ENCODE measurements at places on chromosomes 2 and 18.

DNA sequence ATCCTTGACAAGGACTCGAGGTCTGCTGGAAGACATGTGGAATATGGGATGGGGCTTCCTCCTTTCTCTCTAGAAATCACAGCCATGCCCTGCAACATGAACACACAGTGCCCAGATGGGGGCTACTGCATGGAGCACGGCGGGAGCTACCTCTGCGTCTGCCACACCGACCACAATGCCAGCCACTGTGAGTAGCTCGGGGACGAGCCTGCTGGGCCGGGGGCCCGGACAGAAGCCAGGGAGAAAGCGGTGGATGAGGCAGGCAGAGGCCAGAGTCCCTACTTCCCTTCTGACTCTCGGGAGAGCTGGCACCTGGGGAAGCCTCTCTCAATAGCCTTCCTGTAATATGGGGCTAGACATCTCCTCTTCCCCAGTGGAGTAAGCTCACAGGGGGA is 50.5 kb downstream of the SNED1 start:
- DNase-seq = no peak

DNA sequence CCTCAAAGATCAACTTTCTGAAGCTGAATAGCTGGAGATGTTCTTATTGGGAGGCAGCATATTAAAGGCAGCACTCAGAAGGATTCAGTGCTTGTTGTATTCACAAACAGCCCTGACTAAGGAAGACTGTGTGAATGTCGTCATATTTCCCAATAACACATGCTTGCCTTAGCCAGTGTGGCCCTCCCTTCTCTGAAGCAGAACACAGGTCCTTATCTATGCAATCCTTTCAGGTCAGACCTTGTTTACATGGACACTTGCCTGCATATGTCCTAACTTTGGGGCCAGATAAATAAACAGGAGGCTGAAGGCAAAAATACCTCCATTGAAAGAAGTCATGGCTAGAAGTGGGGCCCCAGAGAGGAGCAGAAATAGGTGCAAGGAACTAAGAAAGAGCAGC is 97.2 kb downstream of the SLC4A3 start:
- DNase-seq = peak; percentile 36

- DNase-seq = no peak
Measured at GRCh38 chr18:44958455-44958854, 277.8 kb downstream of the SETBP1 start.

GRCh38 chr18:51028201-51028805 is 1.7 kb upstream of the SMAD4 start:
- no peak for DNase-seq

- DNase-seq = no peak
Measured at GRCh38 chr2:161173541-161174194, 13.4 kb downstream of the TANK start.

- no peak for DNase-seq
Measured at GRCh38 chr2:12685956-12686355, 30.8 kb upstream of the TRIB2 start.

GRCh38 chr2:34547340-34547739 is 948.2 kb upstream of the FAM98A start:
- DNase-seq = no peak

DNA sequence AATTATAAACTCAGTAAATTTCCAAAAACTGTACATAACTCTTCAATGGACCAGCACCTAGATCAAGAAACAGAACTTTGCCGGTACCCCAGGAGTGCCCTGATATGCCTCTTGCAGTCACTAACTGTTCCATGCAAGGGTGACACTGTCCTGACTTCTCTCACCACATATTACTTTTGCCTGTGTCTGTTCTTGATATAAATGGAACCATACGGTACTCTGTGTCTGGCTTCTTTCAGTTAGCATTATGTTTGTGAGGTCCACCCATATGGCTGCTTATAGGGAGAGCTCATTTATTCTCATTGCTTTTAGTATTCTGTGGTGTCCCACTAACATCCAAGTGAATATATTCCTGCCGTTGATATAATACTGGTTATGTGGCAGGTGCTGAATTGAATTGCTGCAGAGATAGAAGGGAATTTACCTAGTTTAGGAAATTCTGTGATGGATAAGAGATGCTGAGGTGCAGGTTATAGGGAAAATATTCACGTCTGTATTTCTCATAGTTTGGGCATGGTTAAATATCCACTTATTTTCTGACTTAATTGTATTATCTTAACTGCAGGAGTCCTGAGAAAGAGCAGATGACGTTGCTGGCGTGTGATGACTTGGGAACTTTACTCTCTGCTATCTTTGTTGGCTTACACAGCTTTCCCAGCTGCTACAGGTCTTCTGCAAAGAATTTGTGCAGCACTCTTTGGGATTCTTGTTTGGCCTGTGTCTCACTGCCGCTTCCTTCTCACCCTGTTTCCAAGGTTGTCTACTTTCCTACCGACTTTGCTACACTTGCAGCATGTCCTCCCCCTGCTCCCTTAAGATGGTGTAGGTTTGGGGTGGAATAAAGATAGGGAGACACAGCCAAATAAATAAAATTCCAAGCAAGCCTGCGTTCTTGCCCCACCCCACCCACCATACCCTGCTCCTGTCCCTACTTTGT is 107.9 kb downstream of the MAP4K4 start:
- peak; percentile 89 for DNase-seq

GRCh38 chr2:235032949-235033348 is 81.1 kb downstream of the SH3BP4 start:
- DNase-seq = no peak

- DNase-seq = peak; percentile 91
Measured at GRCh38 chr18:9971313-9971920, 57.6 kb downstream of the VAPA start.

DNA sequence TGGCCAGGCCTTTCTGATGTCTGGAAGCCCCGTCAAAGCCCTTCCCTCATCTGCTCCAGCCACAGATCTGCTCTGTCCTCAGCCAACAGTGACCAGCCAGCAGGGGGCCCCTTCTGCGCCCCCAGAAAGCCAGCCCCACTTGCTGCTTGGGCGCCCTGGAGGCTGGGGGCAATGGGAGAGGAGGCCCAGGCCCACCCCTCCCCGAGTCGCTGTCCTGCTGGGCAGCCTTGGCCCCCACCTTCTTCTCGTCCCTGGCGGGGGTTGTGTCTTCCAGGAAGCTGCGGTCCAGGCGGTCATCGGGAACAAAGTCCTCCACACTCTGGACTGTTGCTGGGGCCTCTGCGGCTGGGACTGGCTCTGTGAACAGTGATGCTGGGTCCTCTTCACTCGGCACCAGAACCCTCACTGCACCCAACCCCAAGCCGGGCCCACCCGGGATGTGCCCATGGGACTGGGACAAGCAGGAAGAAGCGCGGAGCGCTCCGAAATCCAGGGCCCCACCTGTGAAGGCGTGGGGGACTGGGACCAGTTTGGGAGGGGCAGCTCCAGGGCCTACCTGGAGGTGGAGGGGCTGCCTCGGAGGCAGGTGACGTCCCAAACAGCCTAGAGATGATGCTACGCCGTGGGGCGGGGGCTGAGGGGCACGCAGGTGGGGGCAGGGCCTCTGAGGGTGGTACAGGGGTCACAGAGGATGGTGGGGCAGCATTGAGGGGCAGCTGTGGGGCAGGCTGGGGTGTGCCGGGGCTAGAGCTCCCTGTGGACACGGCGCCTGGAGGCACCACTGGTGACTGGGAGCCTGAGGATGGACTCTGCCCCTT is 257.6 kb downstream of the ANKRD30B start:
- no peak for DNase-seq

- DNase-seq = no peak
Measured at GRCh38 chr2:118942031-118942430, at the start of gene MARCO. MARCO (plus strand) TSS chr2:118942194; CDS start chr2:118942301, 107 bp downstream.

DNA sequence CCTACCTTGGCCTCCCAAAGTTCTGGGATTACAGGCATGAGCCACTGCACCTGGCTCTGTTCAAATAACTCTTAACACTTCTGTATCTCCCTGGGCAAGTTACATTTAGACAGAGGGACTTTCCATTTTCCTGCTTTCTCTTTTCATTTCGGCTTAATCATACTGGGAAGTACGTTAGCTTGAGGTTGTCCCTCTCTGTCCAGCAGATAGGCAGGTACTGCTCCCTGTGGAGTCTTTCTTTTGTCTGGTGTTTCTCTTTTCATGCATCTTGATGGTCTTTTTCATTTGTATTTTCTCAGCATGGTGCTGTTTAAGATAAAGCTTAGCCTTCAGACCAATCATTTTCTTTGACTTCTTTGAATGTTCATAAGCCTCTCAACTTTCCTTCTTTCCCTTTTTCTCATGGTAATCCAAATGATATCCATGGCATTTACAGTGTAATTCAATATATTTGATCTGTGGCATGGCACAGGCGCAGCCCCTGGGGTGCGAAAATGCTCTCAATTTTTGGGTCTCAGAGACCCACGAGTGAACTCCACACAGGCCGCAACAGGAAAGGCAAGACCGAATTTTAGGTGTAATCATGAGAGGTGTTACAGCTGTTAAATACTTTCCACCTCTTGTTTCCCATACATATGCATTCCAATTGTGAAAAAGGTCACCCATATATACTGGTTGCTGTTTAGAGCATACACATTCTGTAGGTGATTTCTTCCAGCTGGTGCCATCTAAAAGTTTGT is 99.9 kb upstream of the MYO3B start:
- DNase-seq = no peak

DNA sequence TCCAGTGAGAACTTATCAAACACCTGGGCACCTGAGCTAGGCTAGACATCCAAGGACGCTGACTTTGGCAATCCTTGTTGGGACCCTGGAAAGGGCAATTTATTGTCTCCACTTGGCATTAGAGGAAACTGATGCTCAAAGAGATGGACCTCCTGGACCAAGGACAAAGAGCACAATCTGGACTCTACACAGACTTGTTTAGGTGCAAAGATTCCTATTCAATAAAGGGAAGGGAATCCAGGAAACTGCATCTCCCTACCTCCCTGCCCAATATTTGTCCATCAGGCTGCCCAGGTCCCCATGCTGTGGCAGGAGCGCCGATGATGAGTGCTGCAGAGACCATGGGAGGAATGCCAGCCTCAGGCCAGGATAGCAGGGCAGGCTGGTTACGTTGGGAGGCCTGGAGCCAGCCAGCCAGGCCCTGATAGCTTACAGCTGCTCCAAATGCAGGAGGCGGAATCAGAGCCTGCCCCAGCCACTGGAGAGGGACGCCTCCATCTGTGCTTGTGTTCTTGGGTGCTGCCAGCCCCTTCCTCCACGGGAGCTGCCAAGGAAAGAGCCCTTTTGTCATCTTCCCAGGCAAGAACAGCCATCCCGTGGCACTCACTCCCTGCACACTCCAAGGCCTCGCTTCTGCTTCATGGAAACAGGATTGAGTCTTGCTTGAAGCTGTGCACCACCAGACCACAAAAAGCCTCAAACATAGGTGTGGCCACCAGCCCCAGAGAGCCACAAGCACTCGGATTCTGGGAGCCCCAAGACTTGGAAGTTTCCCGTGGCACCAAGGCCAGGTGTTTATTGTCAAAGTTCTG is 60.0 kb downstream of the HS1BP3 start:
- no peak for DNase-seq
